Breast epithelium (tissue), 4 donors: ENCODE measurements at places on chromosomes 5 and 9. TPM values are rescaled to one million over a fixed set of nuclear protein-coding genes. Genes with fewer than 3 reads are reported as not detected.

MARCHF11 gene
- total RNA-seq: not detected

LPAR1 gene
- total RNA-seq: 138 TPM

ACER2 gene
- total RNA-seq: 11.0 TPM

DNA sequence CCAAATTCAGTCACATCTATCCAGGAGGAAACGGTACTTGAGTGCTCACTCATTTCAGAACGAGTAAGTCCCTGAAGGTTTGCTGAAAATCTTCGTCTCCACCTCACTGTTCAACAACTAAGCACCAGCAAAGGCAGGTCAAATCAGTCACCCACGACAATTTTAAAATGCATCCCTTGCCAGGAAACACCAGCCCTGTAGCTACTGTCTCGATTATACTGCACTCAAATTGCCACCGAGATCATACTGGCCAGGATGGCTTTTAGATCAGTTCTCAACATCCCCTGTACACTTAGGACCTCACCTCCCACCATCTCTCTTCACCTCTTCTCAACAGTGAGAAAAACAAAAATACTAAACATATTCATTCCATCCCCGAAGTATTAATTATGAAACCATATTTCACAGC is 298.6 kb downstream of the AGTPBP1 start:
- DNase-seq: no peak

DNA sequence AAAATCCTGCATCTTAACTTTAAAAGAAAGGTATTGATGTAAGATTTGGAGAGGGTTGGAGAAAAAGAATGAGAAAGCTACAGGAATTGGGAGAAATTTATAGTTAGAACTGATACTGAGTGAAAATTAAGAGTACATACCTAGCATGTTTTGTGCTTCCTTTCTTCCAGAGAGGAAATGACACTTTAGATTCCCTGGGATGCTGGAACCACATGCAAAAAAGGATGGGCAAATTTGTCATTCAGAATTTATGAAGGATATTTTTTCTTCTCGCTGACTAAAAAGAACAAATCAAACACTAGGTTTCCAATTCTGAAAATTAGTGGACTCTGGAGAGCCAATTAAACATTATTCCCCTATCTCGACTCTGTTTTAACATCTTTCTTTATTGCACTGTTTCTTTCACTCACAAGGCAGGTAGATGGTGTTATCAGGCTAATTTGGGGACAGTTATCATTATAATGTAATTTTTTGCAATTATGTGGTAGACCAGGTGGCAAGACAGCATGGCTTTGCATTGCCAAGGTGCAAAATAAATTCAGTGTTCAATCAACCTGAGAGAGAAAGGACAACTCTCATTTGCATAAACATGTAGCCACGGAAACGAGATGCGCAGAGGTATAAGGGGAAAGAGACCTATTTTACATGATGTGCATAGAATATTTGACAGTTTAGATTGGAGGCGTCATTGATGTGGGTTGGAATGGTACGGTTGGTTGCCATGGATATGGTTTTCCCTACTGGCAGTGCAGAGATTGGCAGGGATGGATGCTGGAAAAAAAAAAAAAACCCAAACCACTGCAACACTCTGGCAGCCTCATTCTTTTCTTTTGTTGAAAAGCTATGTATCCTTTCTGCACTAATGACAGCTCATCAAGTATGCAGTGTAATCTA is 320.4 kb upstream of the CCNH start:
- no peak for DNase-seq

DNA sequence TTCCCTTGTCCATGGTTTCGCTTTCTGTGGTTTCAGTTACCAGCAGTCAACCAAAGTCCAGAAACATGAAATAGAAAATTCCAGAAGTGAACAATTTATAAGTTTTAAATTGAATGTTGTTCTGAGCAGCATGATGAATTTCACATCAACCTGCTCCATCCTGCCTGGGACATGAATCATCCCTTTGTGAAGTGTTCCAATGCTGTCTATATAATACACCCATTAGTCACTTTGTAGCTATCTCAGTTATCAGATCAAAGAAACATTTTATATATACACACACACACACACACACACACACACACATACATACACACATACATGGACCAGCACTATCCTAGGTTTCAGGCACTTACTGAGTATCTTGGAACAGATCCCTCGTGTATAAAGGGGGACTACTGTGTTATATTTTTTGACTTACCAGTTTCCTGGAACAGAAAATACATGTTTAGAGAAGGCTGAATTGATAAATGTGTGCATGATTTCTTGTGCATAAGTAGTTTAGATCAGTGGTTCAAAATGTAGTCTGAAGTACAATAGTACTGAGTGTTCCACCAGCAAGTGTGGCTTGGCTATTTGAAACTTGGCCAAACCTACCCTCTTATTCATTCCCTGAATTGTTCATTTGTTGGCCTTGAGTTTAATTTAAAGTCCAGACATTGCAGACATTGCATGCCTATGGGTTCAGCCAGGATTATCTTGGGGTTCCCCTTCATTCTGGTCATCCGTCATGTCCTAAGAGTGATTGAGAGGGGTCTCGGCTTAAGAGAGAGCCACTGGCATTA is 510.0 kb downstream of the GADD45G start:
- no peak for DNase-seq

DNA sequence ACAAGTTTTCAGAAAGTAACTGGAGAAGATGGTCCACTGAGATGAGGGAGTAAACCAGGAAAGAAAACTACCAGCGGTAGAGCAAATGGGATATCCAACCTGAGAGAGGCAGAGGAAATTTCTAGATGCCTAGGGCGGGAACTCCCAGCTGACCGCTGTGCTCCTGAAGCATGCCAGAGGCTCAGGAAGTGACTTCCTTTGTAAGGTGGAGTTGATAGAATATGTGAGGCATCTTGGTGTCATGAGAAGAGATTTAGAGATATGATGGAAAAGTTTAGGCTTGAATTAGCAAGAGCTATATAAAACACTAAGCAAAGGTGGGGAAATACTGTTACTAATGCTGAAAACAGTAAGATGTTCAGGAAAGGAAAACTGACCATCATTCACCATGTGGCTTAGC is 124.1 kb downstream of the C9orf152 start:
- no peak for DNase-seq

GRCh38 chr5:121841892-121842291 is 9.8 kb upstream of the FTMT start:
- no peak for DNase-seq

DNA sequence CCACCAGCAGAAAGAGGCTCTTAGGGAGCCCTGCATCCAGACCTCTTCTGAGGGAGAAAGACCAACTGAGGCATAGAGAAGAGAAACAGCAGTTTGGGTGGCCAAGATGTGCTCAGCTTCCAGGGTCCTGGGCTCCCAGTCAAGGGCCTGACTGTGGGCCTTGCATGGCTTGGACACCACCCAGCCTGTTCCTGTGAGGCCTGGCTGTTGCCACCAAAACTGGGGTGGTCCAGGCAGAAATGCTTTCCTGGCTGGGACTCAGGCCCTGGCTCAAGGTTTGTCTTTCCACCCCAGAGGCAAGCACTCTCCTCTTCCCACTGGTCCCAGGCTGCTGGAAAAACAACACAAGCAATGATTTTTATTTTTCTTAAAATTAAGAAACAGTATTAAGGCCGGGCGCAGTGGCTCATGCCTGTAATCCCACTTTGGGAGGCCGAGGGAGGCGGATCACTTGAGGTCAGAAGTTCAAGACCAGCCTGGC is 13.3 kb downstream of the MYOZ3 start:
- DNase-seq: no peak
